ENCODE measurements at places on chromosomes 6 and 20.

GRCh38 chr6:14359438-14359837 lies 241.9 kb downstream of the CD83 start:
- no peak for DNase-seq

DNA sequence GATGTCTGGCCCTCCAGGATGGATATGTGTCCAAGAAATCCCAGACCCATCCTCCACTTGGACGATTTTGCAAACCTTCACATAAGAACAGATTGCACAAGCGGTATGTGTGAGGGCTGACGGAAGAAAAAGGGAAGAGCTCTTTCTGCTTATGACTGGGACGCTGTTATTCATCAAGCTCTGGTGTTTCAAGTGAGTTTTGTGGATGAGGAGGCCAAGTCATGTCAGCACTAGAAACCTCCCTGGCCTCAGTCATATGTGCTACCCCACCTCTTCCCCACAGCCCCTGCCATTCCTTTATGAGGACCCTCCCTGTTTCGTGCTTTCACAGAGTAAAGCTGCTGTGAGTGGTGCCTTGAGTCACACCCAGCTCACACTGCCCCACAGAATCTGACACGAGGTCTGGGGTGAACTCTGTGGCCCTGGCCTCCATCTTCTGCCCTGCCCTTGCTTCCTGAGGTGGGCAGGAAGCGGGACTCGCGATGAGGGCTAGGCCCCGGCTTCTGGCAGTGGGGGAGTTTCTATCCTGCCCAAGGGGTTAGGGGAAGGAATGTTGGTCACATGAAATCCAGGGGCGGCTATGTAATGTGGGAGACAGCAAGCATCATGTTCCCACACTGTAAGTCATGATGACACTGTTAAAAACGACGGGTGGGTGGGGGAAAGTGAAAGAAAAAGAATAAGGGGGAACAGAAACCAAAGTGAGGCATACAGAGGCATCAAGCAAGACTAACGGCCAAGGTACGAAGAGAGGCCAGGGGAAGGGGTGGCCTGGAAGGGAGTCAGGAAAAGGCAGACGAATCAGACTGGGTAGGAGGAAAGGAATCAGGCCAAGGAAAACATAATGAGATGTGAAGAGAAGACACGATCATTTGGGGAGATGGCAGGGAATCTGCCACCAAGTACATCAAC lies 78.1 kb downstream of the PRDM1 start:
- peak; percentile 58 for DNase-seq

DNA sequence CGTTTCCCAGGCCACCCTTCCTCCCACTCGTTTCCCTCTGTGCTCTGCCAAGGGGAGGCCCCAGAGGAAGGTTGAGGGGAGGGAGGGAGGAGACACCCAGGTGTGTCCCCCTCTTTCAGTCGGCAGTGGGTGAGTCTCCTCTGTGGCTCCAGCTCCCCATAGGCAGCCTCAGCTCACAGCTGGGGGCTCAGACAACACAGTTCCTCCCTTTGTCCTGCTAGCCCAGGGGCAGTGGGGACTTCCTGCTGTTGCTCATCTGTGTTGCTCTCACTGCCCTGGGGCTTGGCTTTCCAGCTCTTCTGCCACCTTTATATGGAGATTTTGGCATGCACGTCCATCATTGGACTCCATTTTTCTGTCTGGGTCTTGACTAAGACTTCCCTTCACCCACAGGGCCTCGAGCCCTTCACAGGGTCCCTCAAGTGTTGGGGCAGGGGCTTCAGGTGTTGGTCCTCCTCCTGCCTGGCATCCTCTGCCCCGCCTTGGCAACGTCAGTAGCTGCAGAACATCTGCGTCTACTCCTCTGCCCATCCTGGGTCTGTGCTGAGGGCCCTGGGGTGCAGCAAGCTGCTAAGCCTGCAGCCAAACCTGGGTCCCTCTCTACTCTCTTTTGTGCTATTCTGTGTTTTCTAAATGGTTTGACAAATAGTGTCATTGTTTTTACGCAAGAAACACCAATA lies 190.6 kb upstream of the PMEPA1 start:
- DNase-seq: no peak

DNA sequence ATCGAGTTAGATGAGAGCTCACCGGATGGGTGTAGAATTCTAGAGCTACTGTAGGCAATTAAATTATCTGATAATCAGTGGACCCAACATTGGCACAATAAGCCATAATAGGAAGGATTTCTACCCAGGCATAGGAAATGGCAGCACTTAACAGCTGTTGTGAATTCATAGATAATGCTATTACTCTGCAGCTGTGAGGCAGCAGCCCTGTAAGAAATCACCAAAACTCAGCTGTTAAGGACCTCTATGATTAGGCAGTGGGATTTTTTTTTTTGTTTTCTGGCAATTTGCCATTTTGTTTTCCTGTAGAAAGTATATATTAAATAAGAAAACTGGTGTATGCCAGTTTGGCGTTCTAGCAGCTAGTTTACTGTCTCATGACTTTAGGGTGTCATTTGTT lies 609.1 kb upstream of the SLC35B3 start:
- DNase-seq: no peak

- DNase-seq: no peak
Observed at GRCh38 chr6:28776269-28777146, 147.3 kb downstream of the TRIM27 start.

DNA sequence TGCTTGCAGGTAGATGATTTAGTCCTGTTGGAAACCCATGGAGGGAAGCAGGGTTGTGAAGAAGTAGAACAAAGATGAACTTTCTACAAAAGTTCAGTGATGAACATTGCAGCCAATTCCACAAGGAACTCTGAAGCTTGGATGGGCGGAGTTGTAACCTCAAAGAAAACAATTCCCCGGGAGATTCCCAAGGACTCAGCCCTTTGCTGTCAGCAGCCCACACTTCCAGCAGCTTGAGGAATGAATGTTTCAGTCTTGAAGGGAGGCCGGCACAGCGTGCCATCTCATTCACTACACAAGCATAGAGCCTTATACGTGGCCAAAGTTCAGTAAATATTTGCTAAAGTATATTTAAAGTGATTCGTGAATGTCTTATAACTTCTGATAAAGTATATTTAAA lies 269.4 kb downstream of the NKAIN2 start:
- DNase-seq: no peak

DNA sequence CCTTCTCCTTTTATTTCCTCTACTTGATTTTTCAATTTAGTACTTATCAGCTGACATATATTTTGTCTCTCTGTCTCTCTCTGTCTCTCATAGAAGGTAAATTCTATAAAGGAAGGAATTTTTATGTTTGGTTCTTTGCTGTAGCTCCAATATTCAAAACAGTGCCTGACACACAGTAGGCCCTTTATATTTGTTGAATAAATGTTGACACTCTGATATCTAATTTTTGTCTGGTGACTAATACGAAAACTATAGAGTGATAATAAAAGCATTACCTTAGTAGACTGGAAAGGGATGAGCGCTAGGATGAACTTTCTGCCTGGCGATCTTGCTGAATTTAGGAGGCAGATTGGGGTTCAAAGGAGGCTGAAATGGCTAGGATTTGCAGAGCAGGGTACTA lies 42.8 kb downstream of the PTPN1 start:
- DNase-seq: no peak

DNA sequence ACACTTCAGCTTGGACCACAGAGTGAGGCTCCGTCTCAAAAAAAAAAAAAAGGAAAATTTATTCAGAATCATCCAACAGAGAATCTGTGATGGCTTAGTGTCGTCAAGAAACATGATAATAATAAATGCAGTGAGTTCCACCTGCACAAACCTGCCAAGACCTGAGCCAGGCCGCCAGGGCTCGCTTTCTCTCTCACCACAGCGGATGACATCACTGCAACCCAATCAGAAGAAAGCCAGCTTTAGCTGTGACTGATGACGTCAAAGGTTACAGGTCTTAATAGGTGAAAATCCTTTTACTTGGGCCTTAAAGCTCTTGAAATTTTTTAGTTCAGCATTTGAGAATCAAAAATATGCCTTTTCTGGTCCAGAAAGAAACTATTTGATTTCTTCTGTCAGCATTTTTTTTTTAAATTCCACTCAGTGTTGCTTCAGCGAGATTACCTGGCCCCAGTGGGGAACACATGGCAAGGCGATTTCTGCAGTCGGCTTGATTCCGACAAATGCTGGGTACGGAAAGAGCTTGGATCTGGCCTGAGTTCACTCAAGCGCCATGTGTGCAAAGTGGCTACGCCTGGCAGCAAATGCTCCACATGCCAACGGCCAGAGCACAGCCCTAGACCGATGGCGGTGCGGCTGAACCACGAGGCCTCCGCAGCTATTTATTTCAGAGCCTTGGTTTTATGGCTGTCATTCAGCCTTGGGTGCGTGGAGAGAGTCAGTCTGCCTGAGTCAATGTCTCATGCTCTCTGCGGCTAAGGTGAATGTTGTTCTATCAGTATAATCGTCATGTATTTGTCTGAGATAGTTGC lies 105.7 kb upstream of the QKI start:
- no peak for DNase-seq

- DNase-seq: no peak
Observed at GRCh38 chr20:11716239-11716944, 201.3 kb upstream of the BTBD3 start.

DNA sequence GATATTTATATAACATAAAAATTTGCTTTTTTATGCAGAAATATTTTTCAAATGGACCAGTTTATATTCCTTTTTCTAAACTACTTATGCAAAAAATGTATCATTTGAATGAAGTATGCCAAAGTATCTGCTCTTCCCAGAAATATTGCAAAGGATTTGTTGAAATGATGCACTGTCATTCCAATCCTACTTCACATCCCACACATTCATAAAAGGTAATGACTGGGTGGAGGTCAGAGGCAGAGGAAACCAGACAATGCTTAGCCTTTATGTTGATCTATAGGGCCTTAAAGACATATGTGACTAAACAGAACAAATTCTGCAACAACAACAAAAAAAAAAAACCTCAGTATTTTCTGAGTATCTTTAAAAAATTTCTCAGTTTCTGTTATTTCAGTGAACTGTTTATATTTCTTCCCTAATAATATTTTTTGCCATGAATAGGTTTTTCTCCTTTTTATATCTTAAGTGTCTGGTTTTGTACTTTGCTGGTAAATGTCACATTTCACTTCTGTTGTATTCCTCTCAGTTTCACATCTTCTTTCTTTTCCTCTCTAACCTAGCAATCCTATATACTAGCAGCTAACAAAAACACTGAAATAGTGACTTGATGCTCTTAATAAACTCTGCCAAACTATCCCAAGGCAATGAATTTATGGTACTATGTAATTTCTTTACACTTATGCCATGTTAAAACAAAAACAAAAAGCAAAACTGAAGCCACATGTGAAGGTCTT lies 374.1 kb downstream of the BCKDHB start:
- DNase-seq: no peak

- DNase-seq: no peak
Observed at GRCh38 chr6:49410564-49410963, 52.5 kb downstream of the MMUT start.

DNA sequence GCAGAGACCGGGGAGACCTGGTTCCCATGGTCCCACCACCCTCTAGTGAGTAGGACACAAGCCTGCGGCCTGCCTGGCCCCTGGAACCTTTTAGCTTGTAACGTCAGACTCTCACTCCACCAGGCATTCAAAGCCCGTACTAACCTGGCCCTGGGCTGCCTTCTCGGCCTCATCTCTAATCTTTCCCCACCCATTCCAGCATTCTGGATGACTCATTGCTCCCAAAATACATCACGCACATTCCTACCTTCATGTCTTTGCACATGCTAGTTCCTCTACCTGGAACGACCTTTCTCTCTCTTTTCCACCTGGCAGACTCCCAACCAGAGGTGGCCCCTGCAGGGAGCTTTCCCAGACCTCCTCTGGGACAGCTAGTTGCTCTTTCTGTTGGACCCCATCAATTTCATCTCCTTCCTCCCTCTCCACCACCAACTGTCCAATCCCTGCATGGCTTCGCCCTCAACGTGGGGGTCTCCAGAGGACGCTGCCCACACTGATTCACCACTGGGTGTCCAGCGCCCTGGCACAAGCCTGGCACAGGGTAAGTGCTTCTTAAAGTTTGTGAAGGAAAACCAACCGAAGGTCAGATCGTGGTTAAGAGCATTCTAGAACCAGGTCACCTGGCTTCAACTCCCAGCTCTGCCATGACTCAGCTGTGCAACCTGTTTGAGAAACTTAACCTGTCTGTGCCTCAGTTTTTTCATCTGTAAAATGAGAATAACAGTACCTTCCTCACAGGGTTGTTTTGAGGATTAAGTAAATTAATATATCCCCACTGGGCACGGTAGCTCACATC lies 35.2 kb downstream of the JPH2 start:
- DNase-seq: no peak

DNA sequence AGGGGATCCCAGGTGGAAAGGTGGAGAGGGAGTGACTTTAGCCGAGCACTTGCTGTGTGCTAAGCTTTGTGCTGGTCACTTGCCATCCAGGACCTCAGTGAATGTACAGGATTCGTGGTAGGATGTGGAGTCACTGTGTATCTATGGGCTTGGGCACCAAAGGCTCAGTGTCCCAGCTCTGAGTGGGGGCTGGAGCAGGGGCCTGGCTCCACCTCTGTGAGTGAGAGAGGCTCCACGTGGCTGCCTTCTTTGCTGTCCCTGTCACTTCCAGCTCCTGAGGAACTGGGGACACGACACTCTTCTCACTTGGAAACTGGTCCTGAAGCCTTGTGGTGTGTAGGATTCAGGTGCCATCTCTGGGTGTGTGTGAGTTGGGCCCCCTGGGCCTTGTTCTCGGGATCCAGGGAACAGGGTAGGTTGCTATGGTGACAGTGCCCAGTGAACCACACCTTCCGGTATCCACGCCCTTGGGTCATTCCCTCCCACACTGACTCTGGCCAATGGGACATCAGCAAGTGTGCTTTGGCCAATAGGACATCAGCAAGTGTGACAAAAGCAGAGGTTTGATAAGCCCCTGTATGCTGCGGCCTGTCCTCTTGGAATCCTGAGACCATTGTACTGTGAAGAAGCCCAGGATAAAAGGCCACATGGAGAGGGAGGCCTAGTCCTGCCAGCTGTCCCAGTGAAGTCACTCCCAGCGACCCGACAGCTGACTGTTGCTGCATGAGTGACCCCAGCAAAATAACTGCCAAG lies 87.7 kb downstream of the CDH22 start:
- no peak for DNase-seq

- DNase-seq: no peak
Observed at GRCh38 chr6:137852346-137852745, 14.7 kb upstream of the TNFAIP3 start.

DNA sequence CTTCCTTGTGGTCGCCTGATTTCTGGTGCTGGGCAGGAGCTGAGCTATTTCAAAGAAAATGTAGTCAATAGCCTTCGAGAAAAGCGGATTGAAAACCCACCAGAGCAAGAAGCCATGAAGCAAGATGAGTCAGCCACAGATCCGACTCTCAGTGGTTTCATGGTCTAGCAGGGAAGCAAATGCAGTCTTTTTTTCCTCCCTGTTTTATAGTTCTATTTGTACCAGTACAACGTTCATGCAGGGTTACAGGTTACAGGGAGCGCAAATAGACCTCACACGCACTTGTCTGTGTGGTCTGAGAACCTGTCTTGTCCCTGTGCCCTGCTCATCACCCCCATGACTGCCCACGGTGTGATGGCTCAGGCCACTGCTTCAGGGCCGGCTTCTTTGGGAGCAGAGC lies 309.8 kb upstream of the SUPT3H start:
- no peak for DNase-seq

- no peak for DNase-seq
Observed at GRCh38 chr6:148064406-148065134, 278.1 kb upstream of the SASH1 start.

All from activated T-helper 9 cell treated with anti-CD3 and anti-CD28 coated beads, Interleukin-2, amount 50 U/mL, for 16 hours (primary cell).